DMS79 (cell line): ENCODE measurements at places on chromosomes 11 and 22.

DNA sequence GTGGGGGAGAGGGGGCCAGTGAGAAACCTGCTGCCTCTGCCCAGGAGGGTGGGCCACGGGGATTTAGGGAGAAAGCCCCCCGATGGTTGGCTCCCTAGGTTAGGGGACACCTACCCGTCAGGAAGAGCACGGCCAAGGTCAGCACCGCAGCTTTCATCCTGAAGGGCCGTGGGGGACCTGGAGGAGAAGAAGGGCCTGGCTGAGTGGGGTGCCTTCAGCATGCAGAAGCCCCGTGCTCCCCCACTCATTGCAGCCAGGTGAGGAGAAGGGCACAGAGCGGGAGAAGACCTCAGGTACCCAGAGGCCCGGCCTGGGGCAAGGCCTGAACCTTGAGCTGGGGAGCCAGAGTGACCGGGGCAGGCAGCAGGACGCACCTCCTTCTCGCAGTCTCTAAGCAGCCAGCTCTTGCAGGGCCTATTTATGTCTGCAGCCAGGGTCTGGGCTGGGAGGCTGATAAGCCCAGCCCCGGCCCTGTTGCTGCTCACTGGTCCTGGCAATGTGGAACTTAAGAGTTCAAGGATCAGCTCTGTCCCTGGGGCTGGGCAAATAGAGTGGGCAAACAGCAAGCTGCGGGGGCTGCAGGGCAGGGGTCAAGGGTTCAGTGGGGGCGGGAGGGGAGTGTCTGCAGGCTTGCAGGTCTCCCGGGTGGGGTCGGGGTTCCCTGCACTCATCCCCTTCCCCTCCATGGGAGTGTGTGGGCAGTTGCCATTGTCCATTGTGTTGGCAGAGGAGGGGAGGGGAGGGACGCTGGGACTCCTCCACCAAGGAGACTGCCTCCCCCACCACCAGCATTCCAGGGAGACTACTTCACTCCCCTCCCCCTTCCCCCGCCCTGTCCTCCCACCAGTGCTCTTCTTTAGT lies at the start of gene APOA1:
APOA1 (minus strand) TSS at position 392 of the 861 bp plus-strand sequence; CDS start at position 157, 235 bp downstream.
- DNase-seq, result no peak

- DNase-seq, result no peak
Observed at GRCh38 chr11:16505481-16505880, 149.1 kb upstream of the SOX6 start.

DNA sequence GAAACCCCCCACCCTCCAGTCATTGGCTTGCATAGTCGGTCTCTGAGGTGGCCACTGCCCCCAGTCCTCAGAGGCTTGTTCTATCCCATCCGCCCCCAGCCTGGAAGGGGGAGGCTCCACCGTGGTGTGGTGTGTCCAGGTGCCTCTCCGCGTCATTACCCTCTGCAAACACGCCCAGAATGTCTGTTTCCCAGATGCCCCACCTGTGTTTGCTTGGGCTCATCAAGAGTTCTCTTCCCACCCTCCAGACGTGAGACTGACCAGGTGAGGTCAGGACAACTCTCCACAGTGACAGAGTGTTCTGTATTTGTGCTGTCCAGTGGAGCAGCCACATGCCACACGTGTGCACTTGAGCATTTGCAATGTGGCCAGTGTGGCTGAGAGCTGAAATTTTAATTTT lies 24.9 kb downstream of the LRRC10B start:
- peak; percentile 65 for DNase-seq

DNA sequence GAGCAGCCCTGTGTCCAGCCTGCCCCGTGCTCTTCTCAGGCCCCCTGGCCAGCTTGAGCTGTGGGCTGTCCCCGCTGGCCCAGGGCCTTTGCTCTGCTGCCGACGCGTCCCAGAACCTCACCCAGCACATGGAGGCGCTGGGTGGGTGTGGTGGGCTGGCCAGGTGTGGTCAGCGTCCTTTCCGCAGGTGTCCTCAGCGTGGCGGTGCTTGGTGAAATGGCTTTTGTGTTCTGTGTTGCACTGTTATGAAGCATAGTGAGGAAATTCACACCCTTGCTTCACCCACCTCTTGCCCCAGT lies 37.4 kb downstream of the GRAMD4 start:
- no peak for DNase-seq

DNA sequence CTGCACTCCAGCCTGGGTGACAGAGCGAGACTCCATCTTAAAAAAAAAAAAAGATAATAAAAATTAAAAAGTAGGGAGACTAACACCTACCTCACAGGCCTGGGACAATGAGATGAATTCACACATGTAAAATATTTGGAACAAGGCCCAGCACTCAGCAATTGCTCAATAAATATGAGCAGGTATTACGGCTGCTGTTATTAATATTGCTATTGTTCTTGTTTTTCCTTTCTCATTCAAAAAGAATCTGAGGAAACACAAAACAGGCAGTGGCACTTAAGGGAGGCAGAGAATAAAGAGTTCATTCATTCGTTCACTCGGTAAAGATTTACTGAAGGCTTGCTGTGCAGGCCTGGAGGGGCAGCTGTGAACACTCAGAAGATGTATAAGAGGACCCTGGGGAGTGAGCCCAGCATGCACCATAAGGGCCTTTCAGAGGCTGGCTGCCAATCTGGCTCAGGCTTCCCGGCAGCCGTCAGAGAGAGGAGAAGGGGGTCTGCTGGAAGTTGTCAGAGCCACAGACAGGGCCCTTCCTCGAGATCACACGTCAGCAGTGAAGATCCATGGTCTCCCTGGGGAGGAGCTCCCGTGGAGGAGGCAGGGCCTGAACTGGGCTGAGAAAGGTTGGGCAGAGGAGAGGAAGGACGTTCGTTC lies 51.6 kb upstream of the TCF20 start:
- peak; percentile 82 for DNase-seq

DNA sequence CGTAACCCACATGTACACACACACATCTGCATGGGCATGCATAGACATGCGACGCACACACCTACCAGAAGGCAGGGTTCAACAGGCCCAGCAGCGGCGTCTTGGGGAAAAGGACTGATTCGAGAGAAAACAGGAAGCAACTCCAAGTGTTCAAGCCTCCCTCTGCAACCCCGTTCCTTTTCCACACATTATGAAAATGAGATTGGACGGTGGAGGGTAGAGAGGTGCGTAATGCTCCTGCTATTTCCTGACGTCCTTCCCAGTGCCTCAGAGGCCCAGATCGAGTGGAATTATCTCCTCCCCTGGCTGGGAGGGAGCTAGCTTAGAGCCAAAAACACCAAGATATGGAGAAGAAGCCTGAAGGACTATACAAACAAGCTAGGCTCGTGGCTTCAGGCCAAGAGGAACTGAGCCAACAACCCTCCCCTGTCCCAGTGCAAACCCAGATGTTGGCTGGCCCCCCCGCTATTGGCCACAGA lies 289.2 kb downstream of the MN1 start:
- DNase-seq, result no peak

DNA sequence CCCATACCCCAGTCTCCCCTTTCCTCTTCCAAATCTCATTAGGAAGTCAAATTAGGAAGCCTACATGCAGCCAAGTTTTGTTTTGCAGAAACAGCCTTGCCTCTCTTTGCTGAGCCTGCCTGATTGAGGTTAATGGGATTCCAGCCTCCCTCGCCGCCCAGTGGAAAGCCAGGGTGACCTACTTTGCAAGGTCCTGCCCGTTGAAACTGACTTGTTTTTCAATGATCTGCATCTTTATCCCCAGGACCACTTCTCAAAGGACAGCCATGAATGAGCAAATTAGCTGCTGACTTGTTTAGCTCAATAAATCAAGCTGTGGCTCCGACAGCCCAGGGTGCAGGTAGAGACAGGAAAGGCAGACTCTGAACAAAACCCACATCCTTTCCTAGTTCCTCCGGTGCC lies 110.4 kb downstream of the RRAS2 start:
- no peak for DNase-seq

DNA sequence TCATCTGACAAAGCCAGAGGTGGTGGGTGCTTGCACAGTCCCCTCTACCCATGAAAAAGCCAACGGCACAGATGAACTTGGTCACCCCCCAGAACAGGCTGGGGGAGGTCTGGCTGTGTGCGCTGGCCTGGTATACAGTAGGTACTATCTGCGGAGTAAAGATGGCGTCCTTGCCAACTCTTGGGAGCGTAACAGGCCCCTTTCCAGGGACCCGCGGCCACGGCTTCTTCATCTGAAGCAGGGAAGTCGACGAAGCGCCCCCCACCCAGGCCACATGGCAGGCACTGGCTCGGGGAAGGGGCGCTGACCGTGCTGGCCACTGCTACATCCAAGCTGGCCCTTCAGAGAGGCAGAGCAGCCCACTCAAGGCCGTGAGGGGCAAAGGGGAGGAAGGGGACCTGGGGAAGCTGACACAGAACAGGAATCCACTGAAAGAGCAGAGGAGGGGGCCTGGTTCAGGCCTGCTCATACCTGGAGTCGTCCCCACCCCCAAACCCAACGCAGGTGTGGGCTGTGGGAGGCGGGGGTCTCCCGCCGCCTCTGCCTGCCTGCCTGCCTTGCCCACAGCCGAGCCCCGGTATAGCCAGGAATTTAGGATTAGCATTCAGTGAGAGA lies 75.7 kb downstream of the CELSR1 start:
- no peak for DNase-seq

- no peak for DNase-seq
Observed at GRCh38 chr11:60485987-60486386, 6.6 kb upstream of the MS4A12 start.

DNA sequence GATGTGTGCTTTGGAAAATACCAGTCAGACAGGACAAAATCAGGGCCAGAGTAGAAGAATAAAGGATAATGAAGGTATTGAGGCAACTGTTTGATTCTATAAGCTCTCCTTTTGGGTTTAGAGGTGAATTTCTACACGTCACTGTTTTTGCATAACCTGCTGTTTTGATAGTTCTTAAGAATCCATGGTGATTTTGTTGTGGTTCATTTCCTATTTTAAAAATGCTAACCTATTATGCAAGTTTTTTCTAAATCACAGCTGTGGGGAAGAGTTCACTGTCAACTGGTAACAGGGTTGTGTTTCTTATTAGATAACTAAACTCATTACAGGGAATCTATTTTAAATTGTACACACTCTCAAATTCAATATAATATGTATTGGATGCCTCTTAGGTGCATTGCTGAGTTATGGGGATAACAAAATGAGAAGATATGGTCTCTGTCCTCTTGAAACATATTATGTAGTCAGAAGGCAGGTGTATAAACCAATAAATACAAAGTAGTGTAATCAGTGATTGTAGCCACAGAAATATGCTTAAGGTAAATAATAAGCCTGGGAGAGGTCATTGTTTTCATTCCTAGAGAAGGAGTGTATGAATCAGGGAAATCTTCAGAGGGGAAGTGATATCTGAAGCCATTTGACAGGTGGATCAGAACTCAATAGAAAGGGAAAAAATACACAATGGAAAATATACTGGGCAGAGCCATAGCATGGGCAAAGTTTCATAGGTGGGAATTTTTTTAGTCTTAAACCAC lies 192.5 kb downstream of the FAT3 start:
- no peak for DNase-seq

DNA sequence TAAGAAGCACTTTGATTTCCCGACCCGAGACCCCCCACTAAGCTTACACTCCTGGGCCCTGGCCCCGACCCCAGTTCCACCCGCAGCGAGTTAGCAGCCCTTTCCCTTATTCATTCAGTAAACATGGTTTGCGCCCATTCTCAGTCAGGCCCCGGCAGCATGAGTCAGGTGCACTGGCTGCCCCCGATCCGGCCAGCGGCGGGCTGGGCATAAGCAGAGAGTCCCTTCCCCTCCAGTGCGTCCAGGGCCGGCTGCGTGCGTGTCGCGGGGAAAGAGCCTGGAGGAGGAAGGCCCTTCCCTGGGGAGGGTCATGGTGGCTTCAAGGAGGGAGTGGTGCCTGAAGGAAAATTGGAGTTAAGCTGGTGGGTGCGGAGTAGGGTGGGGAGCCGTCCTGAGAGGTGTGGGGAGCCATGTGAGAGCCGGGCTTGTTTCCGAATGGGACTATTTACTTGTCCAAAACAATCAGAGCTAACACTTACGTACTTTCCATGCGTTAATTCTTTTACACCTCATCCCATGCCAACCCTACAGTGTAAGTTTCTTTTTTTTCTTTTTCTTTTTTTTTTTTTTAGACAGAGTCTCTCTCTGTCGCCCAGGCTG lies 657 bp downstream of the IGHMBP2 start:
- DNase-seq, result no peak
